ENCODE measurements at places on chromosomes 16 and 17. TPM values are rescaled to one million over a fixed set of nuclear protein-coding genes. Genes with fewer than 3 reads are reported as not detected.

- peaks cover 45% of the 10 kb centered on the region for H3K27me3 ChIP-seq
- no peak for DNase-seq
- H3K4me3 ChIP-seq: no peak overlapping the region
- H3K27ac ChIP-seq: no peak overlapping the region
- H3K4me1 ChIP-seq: peaks cover 3% of the 10 kb centered on the region
- H3K36me3 ChIP-seq: peaks cover 2% of the 10 kb centered on the region
Observed at GRCh38 chr17:46796524-46796923, 22.0 kb downstream of the WNT3 start.

GRCh38 chr16:68994324-68994723, 111.1 kb upstream of the HAS3 start:
- H3K36me3 ChIP-seq: no peaks in the 10 kb centered on the region
- no peak overlapping the region for H3K4me3 ChIP-seq
- H3K4me1 ChIP-seq: peaks cover 4% of the 10 kb centered on the region
- no peak overlapping the region for H3K27ac ChIP-seq

- peak overlapping the region; percentile 100 for H3K4me3 ChIP-seq
- H3K36me3 ChIP-seq: peaks cover 6% of the 10 kb centered on the region
- peaks cover 33% of the 10 kb centered on the region for H3K4me1 ChIP-seq
- H3K27me3 ChIP-seq: no peaks in the 10 kb centered on the region
Observed at GRCh38 chr16:87765473-87765775, 362 bp downstream of the KLHDC4 start.

SRL gene
- not detected for total RNA-seq

TSPAN10 gene
- total RNA-seq: not detected
